ENCODE measurements at places on chromosomes 1 and 21.

DNA sequence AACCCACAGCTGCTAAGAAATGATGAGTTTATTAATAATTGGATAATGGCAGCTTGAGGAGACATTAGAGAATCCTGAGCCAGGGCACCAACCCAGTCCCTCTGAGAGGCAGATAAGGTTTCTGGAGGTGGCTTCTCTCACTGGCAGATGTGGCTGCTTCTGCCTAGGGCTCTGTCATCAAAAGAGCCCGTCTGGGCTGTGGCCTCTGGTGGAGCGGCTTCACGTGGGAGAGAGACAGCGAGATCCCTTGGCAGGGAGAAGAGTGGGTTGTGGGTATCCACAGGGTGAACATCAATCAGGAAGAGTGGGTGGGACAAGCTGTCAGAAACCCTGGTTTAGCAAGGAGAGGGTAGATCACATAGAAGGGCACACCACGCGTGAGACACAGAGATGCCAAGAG lies 30.0 kb downstream of the VWA5B1 start:
- DNase-seq: no peak

DNA sequence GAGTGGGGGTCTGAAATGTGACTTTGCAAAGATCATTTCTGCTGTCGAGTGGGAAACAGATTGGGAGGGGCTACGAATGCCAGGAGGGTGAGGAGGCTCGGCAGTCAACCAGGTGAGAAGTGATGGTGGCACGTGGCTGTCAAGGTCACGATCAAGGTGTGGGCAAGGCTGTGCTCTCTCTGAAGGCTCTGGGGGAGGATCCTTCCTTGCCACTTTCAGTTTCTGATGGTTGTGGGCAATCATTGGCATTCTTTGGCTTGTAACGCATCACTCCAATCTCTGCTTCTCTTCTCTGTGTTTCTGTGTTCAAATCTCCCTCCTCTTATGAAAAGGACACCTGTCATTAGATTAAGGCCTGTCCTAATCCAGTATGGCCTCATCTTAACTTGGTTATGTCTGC lies 6.1 kb upstream of the SPSB1 start:
- no peak for DNase-seq

GRCh38 chr1:2939041-2939552 lies 82.2 kb upstream of the ACTRT2 start:
- peak; percentile 42 for DNase-seq

DNA sequence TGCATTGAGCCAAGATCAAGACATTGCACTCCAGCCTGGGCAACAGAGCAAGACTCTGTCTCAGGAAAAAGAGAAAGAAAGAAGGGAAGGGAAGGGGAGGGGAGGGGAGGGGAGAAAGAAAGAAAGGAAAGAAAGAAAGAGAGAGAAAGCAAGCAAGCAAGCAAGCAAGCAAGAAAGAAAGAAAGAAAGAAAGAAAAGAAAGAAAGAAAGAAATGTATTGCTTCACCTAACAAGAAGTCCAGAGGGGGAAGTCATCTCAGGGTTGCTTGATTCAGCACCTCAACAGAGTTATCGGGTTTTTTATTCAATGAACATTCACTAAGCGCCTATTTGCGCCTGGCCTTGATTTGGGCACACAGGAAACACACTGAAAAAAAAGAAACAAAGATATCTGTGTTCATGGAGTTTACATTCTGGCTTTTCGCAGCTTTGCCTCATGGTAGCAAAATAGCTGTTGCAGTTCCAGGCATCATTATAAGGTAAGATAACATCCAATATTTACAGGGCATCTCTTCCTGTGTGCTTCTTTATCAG lies 8.2 kb upstream of the RCSD1 start:
- DNase-seq: no peak

GRCh38 chr1:6168947-6169586 lies 11.1 kb downstream of the CHD5 start:
- no peak for DNase-seq

DNA sequence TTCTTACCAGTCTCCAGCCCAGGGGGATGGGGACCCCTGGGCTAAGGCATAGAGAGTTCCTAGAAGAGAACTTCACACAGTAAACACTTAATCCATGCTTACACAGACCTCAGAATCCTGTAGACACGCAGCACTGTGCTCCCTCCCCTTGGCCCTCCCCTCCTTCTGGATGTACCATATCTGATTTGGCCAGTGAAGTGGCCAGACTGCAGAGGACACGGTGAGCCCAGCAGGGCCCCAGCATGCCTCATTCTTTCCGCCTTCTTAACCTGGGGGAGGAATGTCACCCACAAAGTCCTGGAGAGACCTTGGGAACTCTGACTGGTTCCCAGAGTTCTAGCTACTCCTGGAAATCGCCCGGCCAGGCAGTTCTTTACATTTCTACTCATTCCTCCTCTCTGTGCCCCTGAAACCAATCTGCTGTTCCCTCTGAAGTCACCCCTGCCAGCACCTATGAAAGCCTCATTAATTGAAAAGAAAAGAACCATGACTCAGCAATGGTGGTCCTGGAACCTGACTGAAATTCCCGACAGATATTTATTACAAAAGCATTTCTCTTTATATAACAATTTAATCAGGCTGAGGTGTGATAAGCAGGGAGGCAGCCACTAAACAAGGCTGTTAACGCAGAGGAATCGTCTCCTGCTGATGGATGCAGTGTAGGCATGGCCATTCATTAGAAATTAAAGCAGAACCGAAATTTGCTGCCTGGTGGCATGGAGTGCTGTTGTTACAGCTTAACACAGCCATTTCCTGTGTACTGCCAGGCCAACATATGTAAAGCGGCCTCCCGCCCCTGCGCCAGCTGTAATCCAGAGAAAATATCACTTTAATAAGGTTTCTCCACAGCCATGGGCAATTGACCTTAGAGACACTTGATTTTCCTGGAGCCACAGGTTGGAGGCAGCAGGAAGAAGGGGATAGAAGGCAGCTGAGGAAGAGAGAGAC lies 74.6 kb upstream of the KCND3 start:
- DNase-seq: no peak

GRCh38 chr1:112937495-112937894 lies 18.5 kb downstream of the SLC16A1 start:
- no peak for DNase-seq

DNA sequence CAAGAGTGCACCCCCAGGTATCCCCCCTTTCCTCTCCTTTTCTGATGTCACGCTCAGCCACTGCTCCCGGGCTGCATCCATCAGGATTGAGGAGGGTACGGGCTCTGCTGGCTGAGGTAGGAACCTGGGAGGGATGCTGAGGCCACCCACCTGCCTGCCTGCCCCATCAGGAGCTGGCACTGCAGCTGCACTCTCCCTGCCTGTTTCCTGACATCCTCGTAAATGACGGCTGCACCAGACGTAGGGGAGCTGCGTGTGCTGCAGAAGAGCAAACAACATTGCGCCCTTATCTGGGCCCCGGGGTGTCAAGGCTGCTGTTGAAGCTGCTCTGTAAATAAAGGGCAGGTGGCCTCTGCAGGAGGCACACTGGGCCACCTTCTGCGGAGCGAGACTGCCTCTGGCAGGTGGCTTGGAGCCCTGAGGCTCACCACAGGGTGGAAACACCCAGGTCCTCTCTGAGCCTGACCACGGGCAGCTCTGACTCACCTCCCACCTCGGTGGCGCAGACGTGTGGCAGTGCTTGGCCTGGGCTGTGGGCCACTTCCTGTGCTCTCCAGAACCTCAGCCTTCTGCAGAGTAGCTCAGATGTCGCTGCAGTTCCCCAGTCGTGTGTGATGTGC lies 30.9 kb downstream of the SNAP47 start:
- DNase-seq: no peak

DNA sequence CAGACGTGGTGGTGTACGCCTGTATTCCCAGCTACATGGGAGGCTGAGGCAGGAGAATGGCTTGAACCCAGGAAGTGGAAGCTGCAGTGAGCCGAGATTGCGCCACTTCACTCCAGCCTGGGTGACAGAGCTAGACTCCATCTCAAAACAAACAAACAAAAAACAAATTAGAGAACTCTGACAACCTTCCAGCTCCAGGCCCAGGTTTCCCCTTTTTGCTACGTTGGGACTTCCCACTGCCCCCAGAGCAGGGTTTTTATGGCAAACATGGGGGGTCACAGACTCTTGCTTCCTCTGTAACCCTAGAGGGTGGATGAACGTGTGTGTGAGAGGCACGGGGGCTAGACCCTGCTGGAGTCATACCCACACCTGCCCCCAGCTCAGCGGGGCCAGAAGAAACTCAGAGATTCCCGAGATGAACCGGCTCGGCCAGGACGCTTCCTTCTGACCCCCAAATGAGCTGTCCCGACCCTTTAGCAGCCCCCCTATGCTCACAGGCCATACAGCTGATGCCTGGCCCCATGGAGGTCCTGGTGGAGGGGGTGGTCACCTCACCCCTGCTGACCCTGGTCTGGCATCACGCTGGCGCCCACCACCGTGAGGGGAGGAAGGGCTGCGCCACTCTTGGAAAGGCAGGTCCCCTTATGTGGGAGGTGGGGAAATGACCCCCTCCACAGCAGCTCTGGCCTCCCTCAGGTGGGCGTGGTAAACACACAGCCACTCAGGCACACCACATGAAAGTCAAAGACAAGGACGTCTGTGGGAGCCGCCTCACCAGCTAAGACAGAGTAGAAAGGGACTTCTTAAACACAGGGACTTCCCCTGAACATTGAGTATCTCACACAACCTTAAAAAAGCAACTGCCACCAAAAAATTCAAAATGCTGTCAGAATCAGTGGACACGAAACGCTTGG lies 7.1 kb downstream of the GPR157 start:
- DNase-seq: no peak

GRCh38 chr1:154427173-154428139 lies 22.3 kb downstream of the IL6R start:
- DNase-seq: no peak

DNA sequence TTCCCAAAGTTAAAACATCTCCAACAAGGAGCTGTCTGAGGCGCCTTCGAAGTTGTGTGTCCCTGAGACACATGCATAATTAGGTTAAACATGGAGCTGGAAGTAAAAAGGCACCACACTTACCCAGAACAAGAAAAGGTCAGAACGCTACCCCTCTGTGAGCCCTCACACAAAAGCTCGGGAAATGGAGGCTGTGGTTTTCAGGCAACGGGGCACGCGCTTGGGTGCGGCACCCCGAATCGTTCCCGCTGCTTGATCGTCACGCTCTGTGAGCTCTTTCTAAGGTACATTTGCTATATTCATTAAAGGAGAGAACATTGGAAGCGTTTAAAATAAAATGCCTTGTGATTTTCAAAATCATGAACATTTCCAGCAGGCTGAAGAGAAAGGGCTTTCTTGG lies 12.5 kb downstream of the CAPN8 start:
- no peak for DNase-seq

DNA sequence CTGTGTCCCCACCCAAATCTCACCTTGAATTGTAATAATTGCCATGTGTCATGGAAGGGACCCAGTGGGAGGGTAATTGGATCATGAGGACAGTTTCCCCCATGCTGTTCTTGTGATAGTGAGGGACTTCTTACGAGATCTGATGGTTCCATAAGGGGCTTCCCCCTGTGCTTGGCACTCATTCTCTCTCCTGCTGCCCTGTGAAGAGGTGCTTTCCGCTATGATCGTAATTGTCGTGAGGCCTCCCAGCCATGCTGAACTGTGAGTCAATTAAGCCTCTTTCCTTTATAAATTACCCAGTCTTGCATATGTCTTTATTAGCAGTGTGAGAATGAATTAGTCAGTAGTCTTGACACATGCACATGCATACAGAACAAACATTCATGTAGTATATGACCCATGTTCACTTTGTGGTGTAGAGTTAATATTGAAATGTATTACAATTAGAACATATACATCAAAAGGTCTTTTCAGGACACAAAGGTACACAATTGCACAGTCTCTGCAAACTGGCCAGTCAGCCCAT lies 16.9 kb upstream of the IFI16 start:
- no peak for DNase-seq

DNA sequence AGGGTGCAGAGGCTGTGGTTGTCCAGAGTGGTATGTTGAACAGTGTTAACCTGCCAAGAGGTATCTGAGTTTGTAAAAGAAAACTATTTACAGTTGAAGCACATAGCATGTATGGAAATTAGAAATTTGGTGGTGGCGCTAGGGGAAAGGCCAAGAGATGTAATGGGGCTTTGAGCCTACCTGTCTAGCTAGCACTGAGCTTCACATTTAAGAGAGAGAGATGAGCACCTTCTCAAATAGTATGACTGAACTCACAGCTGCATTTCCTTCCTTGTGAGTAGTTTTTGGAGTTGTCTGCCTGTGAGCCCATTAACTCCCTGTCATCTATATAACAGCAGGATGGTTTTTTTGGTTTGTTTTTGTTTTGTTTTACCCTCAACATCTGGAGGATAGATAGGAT lies 4.0 kb downstream of the CLIC4 start:
- no peak for DNase-seq

- DNase-seq: no peak
Observed at GRCh38 chr1:206715552-206716158, 30.9 kb downstream of the MAPKAPK2 start.

DNA sequence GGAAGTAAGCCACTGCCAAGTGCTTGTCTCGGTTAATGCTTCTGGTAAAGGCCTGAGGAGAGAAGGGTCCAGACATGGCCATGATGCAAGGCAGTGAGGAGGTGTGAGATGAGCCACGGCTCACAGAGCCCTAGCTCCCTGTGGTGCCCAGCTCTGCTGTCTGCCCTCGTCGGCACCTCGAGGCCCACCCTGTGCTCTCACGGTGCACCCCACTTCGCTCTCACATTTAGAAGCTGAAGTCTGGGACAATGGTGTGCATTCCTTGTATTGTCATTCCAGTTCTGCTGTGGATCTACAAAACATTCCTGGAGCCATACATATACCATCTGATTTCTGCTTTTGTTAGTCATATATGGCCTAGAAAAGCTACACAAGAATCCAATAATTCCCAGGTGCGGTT lies 3.3 kb downstream of the NCF2 start:
- no peak for DNase-seq

DNA sequence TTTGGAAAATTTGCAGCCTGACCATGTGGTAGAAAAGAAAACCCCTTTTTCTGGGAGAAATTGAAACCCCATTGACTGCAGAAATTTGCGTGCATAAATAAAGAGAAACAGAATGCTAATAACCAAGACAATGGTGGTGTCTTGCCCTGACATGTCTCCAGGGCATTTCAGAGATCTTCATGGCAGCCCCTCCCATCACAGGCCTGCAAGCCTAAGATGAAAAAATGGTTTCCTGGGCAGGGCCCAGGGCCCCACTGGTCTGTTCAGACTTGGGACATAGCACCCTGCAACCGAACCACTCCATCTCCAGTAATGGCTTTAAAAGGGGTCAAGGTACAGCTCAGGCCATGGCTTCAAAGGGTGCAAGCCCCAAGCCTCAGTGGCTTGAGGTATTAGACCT lies 71.6 kb upstream of the SGIP1 start:
- DNase-seq: no peak

DNA sequence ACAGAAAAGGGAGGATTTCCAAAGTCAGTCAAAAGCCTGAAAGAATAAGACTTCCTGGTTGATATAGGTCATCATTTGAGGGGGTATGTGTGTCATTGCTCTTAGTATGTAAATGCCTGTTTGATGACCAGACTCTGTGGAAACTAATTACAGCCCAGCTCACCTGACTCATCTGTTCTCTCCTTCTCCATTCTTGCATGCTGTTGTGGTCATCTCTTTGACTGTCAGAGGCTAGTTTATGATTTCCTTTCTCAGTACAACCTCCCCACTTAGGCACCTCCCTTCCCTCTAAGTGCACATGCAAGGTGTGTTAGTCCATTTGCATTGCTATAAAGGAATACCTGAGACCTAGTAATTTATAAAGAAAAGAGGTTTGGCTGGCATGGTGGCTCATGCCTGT lies 2.4 kb upstream of the C1orf116 start:
- DNase-seq: no peak

GRCh38 chr1:209455661-209456358 lies 127.7 kb upstream of the CAMK1G start:
- no peak for DNase-seq

Data from RWPE2 (cell line).